Stimulated activated CD8-positive, alpha-beta memory T cell treated with anti-CD3 and anti-CD28 coated beads, Interleukin-15, amount 100 ng/mL, for 24 hours (primary cell): ENCODE measurements at places on chromosomes 4 and X.

- DNase-seq, result no peak
Measured at GRCh38 chr4:87423317-87424098, 1.1 kb downstream of the NUDT9 start.

DNA sequence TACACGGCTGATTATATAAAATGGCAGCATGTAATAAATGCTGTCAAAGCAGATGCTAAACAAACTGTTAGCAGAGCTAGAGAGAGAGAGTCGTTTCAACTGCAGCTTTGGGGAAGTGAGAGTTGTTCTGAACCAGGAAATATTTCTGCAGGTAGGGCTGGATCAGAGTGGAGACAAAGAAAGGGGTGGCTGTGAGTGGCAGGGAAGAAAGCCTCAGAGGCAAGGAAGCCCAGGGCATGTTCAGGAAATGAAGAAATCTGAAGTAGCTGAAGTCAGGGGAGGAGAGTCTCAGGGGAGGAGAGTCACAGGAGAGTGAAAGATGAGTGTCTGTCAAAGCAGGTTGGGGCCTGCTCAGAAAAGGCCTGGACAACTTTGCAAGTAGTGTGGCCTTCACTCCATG, 48.4 kb upstream of the RPS6KA3 start:
- no peak for DNase-seq

DNA sequence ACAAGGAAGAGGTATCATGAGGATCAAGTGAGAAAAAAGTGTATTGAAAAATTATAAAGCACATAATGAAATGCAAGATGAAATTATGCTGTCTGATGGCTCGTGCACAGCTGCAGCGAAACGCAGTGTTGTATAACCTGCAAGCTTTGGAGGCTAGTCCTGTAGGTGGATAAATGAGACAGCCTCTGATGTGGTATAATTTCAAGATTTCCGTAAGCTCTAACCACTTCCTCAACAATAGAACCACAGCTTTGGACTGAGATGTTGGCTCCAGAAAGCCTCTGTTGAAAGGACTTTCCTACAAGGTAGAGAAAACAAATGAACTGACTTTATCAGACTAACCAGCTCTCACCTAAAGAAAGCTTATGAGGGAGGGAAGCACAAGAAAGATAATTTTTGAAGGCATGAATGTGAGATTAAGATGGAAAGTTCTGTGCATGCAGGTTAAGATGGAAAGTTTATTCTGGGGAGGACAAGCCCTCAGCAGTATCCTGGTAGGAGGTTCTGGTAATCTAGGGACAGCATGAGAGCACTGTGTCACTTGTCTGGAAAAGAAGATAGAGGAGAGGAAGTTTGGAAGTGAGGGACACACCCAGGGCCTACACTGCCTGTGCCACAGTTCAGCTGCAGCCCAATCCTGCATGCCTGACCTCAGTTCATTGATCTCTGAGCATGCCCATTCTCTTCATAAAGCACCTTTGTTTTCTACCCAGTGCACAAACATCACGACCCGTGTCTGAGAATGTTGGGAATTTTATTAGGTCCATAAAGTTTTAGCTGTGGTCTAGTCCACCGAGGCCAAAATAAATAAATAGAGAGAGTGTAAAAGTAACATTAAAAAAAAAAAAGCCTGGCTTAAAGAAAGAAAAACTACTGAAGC, 161.5 kb upstream of the SFRP2 start:
- no peak for DNase-seq

GRCh38 chr4:102388611-102389010, 43.3 kb upstream of the SLC39A8 start:
- no peak for DNase-seq

DNA sequence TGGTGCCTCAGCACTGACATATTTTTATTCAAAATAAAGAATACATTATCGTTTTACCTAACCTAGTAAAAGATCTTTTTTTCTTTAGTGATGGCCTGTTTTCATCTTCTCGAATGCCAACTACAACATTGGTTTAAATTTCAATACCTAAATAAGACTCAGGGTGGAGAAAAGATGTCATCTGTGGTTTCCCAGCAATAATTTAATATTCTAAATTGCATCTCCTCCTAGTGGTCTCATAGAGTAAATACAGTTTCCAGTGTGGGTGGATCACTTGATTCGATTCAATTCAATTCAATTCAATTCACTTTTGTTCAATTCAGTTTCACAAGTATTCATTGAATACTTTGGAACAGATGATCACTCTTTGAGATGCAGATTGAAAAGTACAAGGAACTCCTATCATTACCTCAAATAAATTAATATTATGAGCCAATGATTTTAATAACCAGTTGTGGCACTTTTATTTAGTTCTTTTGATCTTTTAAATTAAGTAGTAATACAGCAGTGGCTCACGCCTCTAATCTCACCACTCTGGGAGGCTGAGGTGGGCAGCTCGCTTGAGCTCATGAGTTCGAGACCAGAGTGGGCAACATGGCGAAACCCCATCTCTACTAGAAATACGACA, 427.2 kb downstream of the FAT4 start:
- DNase-seq, result no peak
